Esophagus squamous epithelium (tissue), 5 donors: ENCODE measurements at places on chromosomes 7 and 10. TPM values are rescaled to one million over a fixed set of nuclear protein-coding genes. Genes with fewer than 3 reads are reported as not detected.

DNA sequence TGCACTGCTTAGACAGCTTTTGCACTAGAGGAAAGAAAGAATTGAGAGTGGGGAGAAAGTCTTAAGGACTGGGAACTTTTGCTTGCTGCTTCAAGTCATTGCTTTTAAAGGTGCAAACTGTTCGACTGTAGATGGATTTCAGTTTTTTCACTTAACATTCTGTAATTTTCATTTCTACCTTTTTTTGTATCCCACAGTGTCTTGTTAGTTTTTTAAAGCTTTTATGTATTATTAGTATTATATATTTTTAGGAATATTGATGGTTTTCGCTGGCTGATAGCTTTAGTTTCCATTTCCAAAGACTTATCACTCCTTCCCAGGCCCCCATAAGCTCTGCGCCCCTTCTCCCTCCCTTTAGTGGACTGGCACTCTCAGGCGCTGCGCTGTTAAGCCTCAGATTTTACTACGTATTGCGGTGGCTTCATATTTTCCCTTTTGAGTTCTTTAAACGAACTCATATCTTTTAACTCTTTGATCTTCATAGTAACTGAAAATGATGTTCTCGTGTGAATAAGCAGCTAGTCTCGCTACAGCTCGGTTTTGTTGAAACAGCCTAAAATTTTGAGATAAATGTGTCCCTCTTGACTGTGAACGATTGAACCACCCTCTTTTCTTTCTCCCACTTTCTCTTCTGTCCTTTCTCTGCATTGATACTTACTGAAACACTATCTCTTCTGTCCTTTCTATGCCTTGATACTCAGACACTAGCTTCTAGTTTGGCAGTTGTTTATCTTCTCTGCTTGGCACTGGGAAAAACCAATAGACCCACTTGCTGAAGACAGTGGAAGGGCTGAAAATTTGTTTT is 2.5 kb upstream of the ETV1 start:
- no peak for DNase-seq

- DNase-seq = no peak
Observed at GRCh38 chr10:124688889-124689670, 55.1 kb downstream of the FAM53B start.

DNA sequence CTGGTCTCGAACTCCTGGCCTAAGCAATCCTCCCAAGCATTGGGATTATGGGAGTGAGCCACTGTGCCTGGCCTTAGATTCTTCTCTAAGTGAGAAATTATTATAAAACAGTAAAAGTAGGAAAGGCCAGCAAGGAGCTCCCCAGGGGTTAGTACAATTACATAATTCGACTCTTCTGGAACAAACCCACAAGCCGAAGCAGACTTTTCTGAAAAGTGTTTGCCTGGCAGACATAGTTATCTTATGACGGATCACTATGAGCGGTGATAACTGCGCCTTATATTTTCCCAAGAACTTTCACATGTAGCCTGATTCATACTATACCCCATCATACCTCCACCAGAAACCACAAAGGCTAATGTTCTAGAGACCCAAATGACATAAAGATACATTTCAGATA is 30.2 kb upstream of the SH3PXD2A start:
- no peak for DNase-seq

DNA sequence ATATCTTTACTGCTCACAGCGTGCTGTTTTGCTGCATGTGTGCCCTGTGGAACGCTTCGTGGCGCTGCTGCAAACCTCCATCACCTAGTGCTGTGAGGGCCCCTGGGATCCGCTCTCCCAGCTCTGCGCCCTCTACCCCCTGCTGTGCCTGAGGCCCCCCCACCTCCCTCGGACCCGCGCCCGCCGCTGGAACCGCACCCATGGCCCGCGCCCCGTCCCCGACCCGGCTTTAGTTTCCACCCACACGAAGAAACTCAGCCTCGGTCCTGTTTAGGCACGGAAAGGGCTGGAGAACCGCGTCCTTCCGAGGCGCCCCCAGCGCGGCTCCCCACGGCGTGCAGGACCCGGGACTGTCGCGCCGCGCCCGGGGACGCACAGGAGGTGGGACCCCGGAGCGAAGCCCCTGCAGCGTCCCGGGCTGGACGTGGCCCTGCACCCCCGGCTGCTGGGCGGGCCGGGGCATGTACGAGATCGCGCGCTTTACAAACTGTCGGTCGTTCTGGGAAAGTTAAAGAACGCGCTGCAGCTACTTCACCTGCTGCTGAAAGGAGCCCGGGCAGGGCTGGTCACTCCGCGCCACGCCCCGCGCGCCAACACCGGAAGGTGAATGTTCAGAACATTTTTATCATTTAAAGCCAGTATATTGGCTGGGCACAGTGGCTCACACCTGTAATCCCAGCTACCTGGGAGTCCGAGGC is 54.3 kb downstream of the BMS1 start:
- no peak for DNase-seq

DNA sequence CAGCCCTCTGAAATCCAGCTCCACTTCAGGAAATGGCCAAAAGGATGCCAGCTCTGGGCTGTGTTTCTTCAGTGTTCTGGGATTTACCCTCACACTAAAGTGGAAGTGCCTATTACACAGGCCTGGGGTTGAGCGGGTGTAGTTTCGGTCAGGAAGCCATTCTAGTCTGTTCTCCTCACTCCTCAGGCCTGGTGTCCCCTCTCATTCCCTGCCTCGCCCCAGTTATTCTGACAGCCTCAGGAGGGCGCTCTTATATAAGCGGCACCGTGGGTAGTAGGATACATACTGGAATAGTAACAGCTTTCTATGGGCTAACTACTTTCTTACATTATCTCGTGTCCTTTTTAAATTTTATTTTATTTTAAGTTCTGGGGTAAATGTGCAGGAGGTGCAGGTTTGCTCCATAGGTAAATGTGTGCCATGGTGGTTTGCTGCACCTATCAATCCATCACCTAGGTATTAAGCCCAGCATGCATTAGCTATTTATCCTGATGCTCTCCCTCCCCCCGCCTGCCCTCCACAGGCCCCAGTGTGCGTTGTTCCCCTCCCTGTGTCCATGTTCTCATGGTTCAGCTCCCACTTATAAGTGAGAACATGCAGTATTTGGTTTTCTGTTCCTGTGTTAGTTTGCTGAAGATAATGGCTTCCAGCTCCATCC is 12.2 kb upstream of the LGI1 start:
- no peak for DNase-seq

ACTL6B gene
- not detected for total RNA-seq

GRCh38 chr10:16698461-16698860 is 118.8 kb downstream of the RSU1 start:
- no peak for DNase-seq
